ENCODE measurements at places on chromosomes 16 and 17. TPM values are rescaled to one million over a fixed set of nuclear protein-coding genes. Genes with fewer than 3 reads are reported as not detected.

CD300A gene
- not detected for total RNA-seq

EFCAB3 gene
- total RNA-seq = not detected

SRCIN1 gene
- total RNA-seq = 0.25 TPM

CACNB1 gene
- total RNA-seq = 4.9 TPM

ABCA6 gene
- total RNA-seq = not detected

SOCS3 gene
- total RNA-seq = 61.6 TPM

TP53TG3C gene
- total RNA-seq = not detected

ARHGAP23 gene
- total RNA-seq = 134 TPM

PYDC1 gene
- total RNA-seq = not detected

TBCD gene
- total RNA-seq = 67.9 TPM

PTX4 gene
- total RNA-seq = not detected

FBXL16 gene
- under 0.01 TPM for total RNA-seq

CCDC78 gene
- total RNA-seq = 1.6 TPM

SLC22A31 gene
- total RNA-seq = 0.13 TPM

RPA1 gene
- total RNA-seq = 41.1 TPM

TNP2 gene
- total RNA-seq = not detected

CD300H gene
- total RNA-seq = not detected

SOX9 gene
- 14.3 TPM for total RNA-seq

DLX4 gene
- total RNA-seq = not detected

SLC12A3 gene
- total RNA-seq = not detected

CD300LG gene
- total RNA-seq = not detected

USP43 gene
- total RNA-seq = 8.4 TPM

EXOC3L1 gene
- total RNA-seq = not detected

SNAI3 gene
- not detected for total RNA-seq

NXPH3 gene
- not detected for total RNA-seq

All from mesangial cell (primary cell).